ENCODE measurements at places on chromosomes 7 and 10.

DNA sequence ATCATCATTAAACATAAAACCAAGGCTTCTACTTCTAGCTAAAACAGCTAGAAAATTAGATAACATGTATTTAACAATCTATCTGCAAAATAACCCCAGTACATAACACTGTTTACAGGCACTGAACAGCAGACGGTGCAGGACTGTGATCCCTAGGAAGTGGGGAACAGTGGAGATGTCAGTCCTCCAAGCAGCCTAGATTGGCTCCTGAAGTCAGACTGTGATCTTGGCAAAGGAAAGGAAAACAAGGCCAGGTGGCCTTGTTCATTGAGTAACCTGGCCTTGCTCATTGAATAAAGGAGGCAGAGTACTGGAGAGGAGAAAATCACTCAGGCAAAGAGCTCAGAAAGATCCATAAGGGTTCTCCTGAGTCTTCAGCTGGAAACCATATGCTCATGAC lies 77.7 kb upstream of the DIP2C start:
- DNase-seq = no peak

- no peak for DNase-seq
Measured at GRCh38 chr7:1978656-1979590, 253.8 kb downstream of the MAD1L1 start.

- no peak for DNase-seq
Measured at GRCh38 chr10:65325913-65326312, 1599.9 kb upstream of the LRRTM3 start.

DNA sequence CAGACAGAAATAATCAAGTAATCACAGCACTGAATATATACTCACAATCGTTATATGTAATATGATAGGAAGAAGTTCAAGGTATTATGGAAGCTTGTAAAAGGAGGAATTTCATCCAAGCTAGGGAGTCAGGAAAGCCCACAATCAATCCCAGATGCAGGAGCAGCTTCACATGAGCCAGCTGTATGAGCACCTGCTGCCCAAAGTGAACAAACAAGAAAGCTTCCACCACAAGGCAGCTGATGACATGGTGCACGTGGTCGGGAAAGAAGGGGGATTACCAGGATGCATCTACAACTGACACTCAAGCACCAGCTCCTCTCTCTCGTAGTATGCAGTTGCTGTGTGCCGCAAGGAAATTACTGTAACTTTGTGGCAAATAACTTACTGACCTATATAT lies 225.2 kb downstream of the XPNPEP1 start:
- no peak for DNase-seq

DNA sequence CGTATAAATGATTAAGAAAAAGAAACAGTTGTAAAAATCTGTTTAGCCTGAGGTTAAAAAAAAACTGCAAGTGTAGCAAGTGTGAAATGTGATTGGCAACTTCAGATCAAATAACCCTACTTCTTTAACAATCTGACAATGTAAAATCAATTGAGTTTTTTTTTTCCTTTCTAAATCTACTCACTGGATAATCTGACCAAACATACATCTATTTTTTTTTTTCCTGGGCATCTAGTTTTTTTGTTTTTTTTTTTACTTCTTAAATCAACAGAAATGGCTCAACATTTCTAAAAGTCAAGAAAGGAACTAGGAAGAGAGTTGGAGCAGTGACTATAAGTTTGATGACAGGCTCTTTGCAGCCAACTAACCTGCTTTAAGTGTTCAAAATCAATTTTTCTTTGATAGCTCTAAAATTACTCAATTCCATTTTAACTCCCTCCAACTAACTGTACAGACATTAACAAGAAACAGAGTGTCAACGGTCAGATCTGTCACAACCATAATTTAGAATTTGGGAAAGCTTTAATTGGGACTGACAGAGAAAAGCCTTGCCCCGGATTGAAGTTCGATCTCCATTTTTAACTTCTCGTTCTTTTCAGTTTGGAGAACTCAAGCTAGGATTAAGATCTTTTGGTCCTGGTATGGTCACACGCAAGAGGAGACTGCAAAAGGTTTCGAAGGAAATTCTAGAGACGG lies 1.2 kb downstream of the ARL3 start:
- DNase-seq = no peak
